Glomerular endothelial cell (primary cell): ENCODE measurements at places on chromosomes 2 and 18. TPM values are rescaled to one million over a fixed set of nuclear protein-coding genes. Genes with fewer than 3 reads are reported as not detected.

DNA sequence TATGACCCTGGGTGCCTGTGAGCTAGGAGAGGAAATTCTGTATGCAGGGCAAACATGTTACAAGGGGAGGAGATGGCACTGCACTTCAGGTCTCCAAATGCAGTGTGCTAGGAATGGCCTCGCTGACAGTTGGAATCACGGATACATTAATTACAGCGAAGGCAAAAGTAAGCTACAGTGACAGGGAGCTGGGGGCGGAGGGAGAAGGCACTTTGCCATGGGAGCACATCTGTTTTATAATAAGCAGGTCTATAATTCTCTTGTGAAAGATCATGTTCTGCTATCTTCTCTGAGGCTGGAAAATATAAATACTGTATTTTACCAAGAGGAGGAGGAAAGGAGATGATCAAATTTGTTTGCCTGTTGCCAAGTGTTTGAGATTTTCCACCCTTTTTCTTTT, 56.3 kb upstream of the FZD5 start:
- no peak for DNase-seq

G6PC2 gene
- total RNA-seq, result not detected in 2 replicates

GRCh38 chr2:236993286-236993685, 92.4 kb upstream of the COPS8 start:
- DNase-seq, result no peak

DNA sequence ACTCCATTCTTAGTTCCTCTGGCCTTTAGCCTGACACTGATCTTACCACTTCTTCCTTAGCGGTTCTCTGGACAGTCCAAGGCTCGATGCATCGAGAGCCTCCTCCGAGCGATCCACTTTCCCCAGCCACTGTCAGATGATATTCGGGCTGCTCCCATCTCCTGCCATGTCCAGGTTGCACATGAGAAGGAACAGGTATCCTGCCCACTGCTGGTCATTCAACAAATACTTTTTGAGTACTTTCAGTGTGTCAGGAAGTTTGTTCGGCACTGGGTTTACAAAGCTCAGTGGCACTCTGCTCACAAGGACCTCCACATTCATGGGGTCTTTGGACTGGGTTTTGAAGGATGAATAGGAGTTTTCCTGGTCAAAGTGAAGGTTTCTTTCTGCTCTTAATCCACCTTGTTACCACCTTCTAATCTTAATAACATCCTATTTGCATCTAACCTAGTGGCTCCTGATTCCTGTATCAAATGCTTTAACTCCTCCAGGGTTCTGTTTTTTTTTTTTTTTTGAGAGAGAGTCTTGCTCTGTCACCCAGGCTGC, 25.8 kb downstream of the GCKR start:
- no peak for DNase-seq

- DNase-seq, result no peak
These were observed 188.7 kb downstream of the ANKRD44 start for GRCh38 chr2:197121756-197122385.

DNA sequence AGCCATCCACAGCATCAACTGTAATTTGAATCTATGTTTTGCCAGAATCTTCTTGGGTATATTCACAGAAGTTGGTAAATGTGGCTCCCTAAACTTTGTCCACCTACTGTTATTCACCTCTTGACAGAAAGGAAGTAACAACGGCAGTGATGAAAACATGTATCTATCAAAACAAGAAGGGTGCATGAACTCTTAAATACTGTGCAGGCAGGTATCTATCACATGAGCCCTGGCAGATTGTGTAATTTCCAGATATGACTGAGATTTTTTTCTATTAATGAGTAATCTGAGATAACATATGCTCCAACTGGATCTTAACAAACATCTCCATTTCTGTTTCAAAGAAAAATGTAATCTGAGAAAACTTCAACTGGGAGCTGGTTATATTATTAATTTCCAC, 36.6 kb downstream of the SFT2D3 start:
- DNase-seq, result no peak

WNT6 gene
- total RNA-seq, result not detected in 2 replicates

OTX1 gene
- not detected in 2 replicates for total RNA-seq

PPIL3 gene
- total RNA-seq, result 29.0 and 32.5 TPM in 2 replicates

SPHKAP gene
- not detected in 2 replicates for total RNA-seq

DNA sequence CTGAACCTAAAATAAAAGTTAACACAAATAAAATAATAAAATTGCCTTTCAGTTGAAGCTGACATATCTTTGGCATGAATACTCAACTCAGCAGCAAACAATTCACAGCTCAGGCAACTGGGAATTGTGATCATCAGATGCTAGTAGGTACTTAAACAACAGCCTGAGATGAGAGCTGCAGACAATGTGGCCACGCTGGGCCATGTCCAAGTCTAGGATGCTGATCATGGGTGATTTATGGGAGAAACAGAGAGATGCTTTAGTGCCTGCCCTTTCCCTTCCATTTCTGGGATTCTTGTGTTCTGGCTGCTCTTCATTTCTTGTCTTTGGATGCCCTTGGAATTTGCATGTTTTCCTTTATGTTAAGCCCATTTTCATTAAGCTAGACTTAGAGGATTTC, 212.4 kb upstream of the CWC22 start:
- no peak for DNase-seq

GRCh38 chr2:237673130-237674001, 46.0 kb downstream of the LRRFIP1 start:
- DNase-seq, result no peak

DNA sequence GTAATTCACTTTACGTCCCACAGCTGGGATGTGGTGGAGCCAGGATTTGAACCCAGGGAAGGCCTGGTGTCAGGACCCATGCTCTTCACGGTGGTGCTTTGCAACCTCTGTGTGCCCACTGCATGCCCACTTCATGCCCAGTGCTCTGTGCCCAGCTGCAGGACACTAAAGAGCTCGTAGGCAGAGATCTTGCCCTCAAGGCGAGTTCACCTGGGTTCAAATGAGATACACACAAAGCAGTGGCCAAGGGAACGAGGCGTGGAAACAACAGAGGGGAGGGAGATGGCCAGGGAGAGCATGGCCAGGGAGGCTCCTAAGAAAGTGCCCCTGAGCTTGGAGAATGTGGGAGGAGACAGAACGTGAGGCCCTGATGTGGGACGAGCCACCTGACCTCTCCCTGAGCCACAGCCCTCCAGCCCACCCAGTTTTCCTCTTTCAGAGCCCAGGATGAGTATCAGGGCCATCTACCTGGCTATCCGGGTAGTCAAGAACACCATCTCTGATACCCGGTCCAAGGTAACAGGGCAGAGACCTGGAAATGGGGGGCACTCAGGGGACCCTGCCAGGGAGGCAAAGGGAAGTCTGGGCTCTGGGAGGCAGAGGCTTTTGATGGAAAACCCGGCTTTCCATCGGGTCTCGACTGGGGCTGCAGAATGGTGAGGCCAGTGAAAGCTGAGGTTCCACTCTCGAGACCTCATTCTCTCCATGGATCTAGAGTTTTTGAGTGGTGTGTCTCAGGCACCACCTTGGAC, 20.4 kb downstream of the MROH2A start:
- DNase-seq, result no peak

- DNase-seq, result no peak
These were observed 208.0 kb upstream of the KCNJ3 start for GRCh38 chr2:154490530-154490929.

GRCh38 chr18:12302391-12303147, 5.5 kb upstream of the TUBB6 start:
- DNase-seq, result no peak

- DNase-seq, result no peak
These were observed 621.1 kb downstream of the BCL11A start for GRCh38 chr2:59932341-59932740.

DPP10 gene
- total RNA-seq, result not detected in 2 replicates

NPHP1 gene
- 2.7 and 5.2 TPM in 2 replicates for total RNA-seq

DNA sequence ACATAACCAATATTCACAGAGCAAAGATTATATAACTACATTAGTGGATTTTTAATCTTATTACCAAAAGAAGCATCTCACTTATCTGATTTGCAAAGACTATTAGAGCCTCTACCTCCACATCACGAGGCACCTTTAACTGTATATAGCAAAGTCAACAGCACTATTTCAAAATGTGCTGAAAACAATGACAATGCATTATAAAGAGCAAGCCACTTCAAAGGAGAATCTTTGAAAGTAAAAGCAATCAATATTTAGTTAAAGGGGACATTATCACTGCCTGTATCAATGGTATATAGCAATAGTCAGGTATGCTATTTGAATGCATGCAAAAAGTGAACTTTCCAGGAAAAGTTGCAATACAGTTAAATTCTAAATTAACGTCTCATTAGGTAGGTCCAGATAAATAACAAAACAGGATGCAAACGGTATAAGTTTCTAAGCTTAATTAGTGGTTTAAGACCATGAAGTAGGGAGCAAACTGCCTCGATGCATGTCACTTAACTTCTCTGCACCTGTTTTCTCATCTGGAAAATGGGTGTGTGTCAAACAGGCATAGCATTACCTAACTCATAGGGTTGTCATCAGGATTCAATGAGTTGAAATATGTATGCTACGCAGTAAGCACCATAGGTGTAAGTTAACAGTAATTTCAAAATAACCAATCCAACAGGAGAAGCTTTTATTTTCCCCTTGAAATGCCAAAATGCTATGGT, 31.6 kb downstream of the ATL2 start:
- no peak for DNase-seq

- no peak for DNase-seq
These were observed 15.5 kb downstream of the SLC25A12 start for GRCh38 chr2:171878481-171878993.

GRCh38 chr2:28250006-28250405, 142.7 kb upstream of the FOSL2 start:
- no peak for DNase-seq

GRCh38 chr2:112542984-112543661, 858 bp downstream of the POLR1B start:
- DNase-seq, result peak; percentile 7

DNA sequence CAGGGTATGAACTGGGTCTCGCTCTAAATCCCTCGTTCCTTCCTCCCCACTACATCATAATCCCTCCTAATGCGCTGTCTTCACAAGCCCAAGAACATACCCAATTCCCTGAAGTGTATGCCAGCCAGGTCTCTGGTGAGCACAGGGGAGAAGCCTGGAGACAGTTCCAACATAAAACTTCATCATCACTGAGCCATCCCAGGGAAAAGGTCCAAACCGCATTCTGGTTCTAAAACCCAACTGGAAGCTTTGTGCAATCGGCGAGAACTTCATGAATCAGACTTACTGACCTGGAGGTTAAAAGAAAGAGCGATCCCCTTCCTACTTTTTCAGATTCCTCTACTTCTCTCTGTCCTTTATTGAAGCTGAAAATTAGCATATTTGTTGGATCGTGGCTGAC, 132.7 kb downstream of the ALPK2 start:
- DNase-seq, result no peak

DNA sequence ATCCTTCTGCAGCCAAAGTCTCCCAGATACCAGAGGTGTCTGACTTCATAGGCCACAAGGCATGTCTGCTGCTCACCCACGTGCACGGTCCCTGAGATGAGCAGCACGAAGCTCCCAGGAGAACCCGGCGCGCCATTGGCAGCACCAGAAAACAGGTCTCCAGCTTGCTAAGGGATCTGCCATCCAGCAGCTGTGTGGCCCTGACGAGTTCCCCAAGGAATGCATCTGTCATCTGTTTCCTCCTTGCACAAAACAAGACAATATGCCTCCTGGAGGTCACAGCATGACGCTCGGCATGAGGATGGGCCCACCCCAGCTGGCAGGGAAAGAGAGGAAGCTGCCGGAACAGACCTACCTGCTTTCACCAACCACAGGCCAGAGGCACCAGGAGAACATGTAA, 29.2 kb downstream of the HS6ST1 start:
- DNase-seq, result no peak

IGFBP2 gene
- total RNA-seq, result 268 and 272 TPM in 2 replicates

KCNS3 gene
- total RNA-seq, result 6.8 and 13.0 TPM in 2 replicates

- DNase-seq, result peak; percentile 69
These were observed 160.8 kb upstream of the KYNU start for GRCh38 chr2:142716463-142717242.

DNA sequence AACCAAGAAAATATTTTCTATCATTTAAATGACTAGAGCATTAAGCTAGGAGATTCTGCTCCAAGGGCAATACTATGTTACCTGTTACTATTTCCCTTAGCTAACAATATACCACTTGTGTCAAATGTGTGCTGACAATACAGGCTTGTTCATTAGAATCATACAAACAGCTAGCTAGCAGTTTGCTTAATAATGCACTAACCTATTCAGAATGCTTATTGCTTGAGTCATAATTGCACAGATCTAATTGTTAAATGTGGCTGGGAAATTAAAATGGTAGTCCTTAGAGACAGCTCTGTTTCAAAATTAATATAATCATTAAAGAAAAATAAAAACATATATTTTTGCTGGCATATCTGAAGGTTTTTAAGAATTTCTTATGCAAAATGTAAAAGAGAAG, 344.2 kb downstream of the ERBB4 start:
- no peak for DNase-seq

ACADL gene
- total RNA-seq, result 0.05 TPM in 1 of 2 replicates, not detected in the other

DNA sequence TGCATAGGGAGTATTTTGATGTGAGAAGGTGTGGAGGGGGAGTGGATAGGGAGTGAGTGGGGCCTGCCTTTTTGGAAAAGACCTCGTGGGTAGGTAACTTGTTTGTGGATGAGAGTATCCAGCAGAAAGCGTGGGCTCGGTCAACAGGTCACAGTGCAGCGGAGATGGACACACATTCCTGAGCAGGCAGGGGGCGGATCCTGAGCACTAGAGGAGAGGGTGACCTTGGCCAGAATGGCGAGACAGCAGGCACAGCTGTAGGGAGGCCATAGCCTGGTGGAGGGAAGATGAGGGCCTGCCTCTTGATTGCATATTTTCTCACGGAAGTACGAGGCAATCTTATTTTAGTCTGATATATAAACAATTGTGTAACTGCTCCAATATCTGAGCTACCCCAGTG, 3.6 kb upstream of the MC2R start:
- no peak for DNase-seq

GRCh38 chr18:48800876-48801727, 149.7 kb downstream of the SMAD7 start:
- DNase-seq, result no peak

GRCh38 chr2:230949966-230950873, 25.2 kb upstream of the GPR55 start:
- DNase-seq, result no peak

DNA sequence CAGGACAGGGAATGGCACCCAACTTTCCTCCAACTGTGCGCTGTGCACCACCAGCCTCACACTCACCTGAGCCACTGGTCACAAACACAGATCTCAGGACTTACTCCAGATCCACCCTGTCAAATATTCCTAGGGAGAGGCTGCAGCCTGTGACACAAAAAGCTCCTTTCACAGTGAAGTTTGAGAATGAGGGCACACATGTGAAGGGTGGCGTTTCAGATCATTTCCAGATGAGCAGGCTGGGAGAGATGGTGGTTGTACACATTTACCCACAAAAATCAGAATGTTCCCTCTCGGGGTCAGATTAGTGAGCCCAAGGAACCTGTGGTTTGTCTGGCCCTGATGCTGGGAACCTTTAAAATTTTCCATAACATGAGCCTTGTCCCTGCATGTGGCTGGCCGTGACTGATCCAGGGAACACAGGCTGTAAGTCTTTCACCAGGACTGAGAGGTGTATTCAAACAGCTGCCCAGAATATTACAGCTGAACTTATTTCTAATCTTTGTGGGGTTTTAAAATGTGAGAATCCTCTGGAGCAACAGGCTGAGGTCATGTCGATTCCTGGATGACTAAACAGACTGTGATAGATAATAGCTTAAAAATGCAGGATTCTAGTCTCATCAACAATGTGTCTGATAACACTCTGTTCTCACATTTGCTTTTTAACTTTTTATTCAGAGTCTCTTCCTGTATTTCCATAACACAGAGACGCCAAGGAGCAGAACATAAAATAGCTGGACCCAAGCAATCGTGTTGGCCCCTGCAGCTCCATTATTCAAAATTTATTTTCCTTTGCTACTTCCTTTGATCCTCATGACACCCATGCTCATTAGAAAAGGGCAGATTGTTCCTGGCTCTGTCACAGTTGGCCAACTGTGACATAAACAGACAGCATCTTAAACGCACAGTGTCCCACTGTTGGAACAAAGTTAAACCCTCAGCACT, 35.5 kb downstream of the IL1R2 start:
- no peak for DNase-seq
